NCI-H1048 (cell line): ENCODE measurements at places on chromosomes 3 and 15.

- no peak for DNase-seq
Measured at GRCh38 chr3:78913711-78914110, 854.1 kb downstream of the ROBO1 start.

DNA sequence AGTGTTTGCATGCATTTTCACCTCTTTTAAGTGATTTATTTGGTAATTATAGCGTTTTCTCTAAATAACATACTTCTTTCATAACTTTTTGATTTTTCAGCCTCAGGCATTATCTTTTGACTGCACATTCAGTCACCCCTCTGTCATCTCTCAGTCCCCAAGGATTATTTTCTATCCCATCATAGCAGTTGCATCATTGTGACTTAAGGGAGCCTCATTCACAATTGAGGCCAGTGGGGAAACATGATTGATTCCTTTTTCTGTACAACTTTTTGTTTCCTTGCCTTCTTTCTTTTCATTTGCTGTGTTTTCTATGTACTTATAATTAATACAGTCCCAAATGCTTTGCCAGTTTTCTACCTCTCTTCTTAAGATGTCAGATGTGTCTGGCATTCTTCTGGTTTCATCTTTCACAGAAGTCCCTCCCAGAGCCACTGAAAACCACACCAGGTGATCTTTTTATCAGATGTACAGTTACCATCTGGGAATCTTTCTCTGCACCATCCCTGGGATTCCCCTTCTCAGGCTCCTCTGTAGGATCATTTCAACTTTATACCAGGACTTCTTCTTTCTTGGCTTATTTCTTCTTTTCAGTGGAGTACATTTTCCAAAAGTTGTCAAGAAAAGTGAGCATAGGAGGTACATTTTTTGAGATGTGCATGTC, 151.4 kb downstream of the RAP2B start:
- DNase-seq: no peak

- DNase-seq: no peak
Measured at GRCh38 chr3:99118381-99118780, 216.9 kb upstream of the DCBLD2 start.

DNA sequence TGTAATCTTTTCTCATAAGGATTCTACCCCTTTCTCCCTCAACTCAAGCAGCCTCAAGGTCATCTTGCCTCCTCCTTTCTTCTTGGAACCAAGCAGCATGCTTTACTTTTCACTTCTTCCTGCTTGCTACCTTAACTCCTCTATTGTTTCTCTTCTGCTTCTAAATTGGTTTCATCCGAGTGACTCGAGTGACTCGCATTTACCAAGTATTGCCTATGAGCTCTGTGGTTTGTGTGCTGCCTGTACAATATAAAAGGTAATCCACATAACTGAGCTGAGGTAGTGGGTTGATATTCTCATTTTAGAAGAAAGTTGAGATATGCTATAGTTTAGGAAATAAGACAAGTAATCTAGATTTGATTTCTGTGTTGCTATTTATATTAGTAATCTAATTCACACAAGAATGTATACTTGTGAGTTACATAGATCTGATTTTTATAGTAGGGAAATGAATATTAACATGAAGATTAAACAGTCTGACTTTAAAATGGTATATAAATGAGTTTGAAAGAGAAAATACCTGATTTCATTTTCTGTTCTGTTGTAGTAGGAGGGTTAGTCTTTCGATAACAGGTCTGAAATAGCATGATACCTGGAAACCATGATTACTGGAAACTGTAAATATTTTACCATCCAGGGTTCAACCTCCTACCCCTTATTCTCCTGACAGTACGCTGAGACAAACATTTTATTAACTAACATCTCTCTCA, 5.5 kb downstream of the HHLA2 start:
- no peak for DNase-seq

GRCh38 chr3:30855400-30856292, 38.8 kb downstream of the GADL1 start:
- no peak for DNase-seq

- no peak for DNase-seq
Measured at GRCh38 chr15:55343168-55343567, 24.1 kb downstream of the PIGB start.

DNA sequence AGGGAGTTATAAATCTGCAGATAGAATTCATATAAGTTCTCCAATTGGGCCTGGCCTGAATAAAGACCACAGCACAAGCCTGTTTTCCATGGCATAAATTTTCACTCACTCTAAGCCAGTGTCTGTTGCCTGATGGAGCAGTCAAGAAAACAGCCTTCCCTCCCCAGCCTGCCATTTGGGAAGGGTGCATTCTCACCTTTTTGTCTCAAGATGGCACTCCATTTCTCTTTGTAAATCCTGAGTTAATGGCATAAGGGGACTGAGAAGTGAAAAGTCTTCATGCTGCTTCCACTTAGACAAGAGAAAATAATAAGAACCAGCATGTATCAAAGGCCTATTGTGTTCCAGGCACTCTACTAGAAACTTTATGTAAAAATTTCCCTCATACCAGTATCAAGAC, 115.6 kb upstream of the MANF start:
- DNase-seq: no peak

GRCh38 chr3:82796765-82797164, 1035.3 kb upstream of the GBE1 start:
- no peak for DNase-seq

DNA sequence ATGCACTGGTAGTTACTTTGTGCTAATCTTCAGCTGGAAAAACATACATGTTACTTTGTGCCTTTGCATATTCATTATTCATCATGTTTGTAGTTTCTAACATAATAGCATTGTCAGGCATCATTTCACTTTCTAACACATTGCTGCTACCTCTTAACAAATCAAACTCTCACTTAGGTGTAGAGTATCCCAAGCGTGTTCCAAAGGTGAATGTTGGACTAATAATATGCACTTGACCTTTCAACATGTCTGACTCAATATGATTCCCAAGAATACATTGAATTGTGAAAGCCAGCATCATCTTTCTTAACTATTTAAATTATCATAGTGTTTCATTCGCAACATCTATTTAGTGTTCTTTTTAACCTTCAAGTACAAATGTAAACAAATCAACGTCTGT, 211.6 kb downstream of the BBX start:
- DNase-seq: no peak

DNA sequence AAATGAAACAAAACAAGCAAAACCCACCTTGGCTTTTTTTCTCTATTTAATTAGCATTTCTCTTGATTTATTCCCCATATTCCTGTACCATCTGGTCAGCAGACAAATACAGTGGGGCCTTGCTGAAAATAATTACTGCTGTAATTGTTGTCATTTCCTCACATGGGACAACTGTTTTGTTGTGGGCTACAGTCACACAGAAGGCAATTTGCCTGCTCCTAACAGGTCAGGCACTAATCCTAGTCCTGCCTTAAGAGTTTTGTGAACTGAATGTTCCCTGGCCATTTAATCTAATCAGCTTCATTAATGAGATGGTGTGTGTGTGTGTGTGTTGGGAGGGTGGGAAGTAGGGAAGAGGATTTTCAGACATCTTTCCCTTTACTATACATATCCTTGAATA, 11.6 kb downstream of the TRPC1 start:
- DNase-seq: no peak

DNA sequence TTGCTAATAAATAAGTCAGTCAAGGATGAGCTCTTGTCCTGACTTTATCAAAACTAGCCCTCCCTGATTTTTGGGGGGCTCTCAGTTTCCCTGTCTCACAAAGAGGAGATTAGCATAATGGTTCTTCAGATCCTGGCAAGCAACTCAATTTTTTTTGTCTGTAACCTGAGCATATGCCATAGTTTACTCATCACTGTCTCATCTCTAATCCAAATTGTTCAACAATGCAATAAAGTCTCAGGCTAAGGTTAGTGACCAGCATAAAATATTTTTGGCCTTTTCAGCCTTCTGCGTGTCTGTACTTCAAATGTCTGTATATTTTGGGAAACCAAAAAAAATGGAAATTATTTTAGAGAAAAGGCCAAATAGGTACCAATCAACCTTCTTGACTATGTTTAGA, 465.6 kb upstream of the TPRG1 start:
- no peak for DNase-seq

- DNase-seq: no peak
Measured at GRCh38 chr3:44099566-44100297, 142.0 kb upstream of the TOPAZ1 start.

DNA sequence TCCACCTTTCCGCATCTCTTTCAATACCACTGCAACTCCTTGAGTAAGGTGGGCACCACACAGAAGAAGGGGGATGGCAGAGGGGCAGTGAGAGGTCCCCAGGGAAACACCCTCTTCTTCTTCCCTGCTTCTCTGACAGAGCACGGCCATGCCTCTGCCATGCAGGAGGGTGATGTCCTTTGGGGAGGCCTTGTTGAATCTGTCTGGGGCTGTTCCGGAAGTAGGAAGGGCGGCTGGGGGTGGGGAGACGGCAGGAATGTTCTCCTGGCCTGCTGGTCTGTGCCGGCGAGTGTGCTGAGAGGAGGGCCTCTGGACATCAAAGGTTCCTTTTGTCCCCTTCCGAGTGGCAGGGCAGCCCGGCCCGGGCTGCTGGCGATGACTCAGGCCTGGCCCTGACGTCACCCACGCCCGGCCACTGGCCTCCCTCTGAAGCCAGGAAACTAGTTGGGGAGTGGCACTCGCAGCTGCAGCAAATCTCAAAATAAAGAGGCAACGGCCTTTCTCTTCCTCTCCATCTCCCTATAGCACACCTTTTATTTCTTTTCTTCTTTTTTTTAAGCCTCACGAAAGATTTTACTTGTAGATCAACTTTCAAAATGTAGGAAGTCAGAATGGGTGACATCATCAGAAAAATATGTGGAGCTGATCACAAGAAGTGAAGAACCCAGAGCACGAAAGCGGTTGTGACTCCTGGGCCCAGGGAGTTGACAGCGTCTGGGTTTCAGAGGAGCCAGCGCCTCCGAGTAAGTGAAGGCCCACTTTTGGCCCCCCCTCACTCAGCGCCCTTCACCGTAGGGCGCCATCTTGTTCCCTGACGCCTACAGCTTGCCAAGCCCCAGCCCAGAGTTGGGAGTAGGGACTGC, at the start of gene ZBTB38:
Gene ZBTB38 (plus strand): TSS at position 443 of the 863 bp plus-strand sequence. CDS start 73,885 bp downstream, outside the sequence.
- DNase-seq: no peak

GRCh38 chr3:121529308-121529707, 16.5 kb downstream of the POLQ start:
- DNase-seq: no peak

- no peak for DNase-seq
Measured at GRCh38 chr3:14537590-14538450, 2.3 kb downstream of the GRIP2 start.

DNA sequence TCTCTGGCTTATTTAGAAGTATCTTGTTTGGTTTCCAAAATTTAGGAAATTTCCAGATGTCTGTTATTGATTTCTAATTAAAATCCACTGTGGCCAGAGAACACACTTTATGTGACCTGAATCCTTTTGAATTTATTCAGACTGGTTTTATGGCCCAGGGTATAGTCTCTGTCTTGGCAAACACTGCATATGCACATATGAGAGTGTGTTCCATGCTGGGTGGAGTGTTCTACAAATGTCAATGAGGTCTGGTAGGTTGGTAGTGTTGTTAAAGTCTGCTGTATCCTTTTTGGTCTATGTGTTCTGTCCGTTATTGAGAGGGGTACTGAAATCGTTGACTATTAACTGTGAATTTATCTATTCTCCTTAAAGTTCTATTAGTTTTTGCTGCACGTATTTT, 30.2 kb downstream of the PGPEP1L start:
- no peak for DNase-seq

DNA sequence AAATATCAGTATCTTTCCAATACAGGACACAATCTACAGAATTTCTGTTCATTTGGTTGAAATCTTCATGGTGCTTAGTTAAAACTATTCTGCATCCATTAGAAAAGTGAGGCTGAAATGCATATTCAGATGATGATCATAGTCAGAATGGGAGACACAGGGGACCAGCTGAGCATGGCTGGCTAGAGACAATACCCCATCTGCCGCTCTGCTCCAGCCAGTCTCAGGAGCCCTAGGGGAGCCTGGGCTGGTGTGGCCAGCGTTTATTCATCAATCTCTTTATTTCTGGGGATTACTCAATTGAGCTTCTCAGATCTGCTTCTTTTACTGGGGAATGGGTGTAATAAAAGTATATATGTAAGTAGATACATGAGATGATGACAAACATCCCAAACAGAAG, 470.9 kb upstream of the CDIN1 start:
- no peak for DNase-seq

DNA sequence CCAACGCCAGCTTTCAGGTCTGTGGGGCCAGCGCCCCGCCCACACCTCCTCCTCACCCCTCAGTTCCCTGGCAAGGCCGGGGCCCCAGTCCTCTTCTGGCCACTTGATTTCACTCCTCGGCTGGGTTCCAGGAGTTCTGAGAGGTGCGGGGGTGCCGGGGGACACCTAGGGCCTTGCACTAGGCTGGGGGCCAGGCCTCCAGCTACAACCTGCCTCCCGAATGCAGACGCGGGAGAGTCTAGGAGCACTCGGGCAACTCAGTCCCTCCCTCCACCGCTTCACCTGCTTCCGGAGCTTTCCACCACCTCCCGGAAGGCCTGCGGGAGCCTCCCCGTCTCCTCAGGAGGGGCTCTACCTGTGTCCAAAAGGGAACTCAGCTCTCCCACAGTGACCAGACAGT, 35.6 kb downstream of the TNK2 start:
- no peak for DNase-seq

GRCh38 chr3:126187920-126188319, 7.5 kb upstream of the ALDH1L1 start:
- DNase-seq: no peak

DNA sequence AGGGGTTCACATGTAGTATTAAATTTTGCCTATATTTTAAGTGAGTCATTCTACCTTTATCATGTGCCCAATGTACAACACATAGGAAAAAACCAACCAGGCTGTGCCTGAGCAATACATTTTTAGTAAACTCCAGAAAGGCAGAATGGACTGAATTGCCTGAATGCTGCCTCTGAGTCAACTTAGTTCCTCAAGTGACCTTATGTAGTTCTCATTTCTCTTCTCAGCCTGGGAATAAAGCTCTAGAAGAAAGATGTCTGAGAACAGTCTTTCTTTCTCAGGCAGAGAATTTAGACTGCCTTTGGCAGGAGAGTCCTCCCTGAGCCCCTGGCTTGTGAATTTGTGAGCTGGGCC, 13.0 kb downstream of the ST3GAL6 start:
- DNase-seq: no peak

GRCh38 chr15:63372753-63373152, 8.9 kb downstream of the CA12 start:
- no peak for DNase-seq

- no peak for DNase-seq
Measured at GRCh38 chr3:94374439-94375161, 311.7 kb downstream of the NSUN3 start.

DNA sequence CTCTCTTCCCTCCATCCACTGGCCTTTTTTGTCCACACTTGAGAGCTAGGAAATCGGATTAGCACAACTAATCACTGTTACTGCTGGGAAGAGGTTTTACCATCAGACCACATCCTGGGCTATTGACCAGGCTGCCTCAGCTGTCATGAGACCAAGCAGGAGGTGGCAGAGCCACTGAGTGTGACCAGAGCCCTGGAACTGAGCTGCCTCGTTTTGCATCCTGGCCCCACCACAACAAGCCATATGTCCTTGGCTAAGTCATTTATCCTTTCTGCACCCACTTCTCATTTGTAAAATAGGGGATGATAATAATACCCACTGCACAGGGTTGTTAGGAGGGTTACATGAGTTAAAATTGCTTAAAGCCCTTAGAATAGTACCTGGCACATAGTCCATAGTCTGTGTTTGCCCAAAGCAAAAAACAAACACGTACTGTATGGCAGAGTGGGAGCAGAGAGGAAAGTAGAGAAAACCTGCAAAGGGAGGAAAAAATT, 34.1 kb downstream of the TMEM158 start:
- no peak for DNase-seq

GRCh38 chr15:48722764-48723661, 77.5 kb upstream of the FBN1 start:
- no peak for DNase-seq
